ENCODE measurements at places on chromosomes 1 and 21.

GRCh38 chr1:174954073-174954460 is 45.7 kb upstream of the CACYBP start:
- DNase-seq: no peak

GRCh38 chr1:205062895-205063294 is 19.9 kb downstream of the CNTN2 start:
- DNase-seq: no peak

GRCh38 chr1:232538224-232538942 is 91.5 kb downstream of the SIPA1L2 start:
- DNase-seq: no peak

DNA sequence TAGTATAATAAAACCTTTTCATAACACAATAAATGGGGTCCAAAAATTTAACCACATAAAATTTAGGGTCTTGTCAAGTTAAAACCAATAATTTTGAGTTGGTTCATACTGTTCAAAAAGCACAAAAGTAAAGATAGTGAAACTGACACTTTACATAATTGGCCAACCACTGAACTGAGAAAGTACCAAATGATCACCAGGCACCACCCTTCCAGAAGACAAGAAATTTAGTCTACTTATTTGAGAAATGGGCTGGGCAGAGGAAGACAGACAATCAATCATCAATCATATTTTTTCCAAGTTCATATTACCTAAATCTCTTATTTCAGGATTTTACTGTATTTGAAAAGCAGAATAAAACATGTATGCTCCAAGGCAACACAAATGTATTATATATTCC is 6.5 kb upstream of the GOLPH3L start:
- no peak for DNase-seq

- peak; percentile 19 for DNase-seq
These were observed 184.6 kb upstream of the JUN start for GRCh38 chr1:58968360-58968952.

DNA sequence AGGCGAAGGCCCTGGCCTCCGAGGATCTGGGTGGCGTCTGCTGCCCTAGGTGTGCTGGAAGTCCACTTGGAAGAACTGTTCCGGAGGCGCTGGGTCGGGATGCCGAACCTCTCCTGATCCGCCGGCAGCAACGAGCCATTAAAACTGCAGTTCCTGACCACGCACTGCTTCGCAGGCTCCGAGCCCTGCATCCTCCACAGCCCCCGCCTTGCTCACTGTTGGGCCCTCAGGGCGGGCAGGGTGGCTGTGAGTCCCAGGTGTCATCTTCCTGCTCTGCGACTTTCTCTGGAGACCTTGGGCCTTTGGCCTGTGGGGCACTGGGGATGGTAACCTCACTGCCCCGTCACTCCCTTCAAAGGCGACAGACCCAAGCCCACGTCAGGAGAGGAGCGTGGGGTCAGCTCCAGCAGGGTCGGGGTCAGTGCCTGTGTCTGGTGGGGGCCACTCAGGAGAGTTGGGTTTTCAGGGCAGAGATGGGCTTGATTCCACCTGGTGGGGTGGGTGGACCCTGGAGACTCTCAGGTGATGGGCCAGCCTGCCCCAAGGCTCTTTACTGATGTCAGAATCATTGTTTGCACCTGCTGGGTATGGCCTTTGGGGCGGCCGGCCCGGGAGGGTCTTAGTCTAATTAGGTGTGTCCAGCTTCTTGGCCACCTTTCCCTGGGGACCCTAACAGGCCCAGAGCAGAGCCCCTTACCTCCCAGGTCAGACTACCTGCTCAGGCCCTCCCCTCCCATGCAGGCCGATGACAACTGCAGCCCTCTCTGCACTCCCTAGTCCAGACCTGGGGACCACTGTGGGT is 3.1 kb downstream of the PRXL2B start:
- no peak for DNase-seq

- DNase-seq: no peak
These were observed 64.3 kb upstream of the HOOK1 start for GRCh38 chr1:59750328-59751003.

- DNase-seq: no peak
These were observed 40.6 kb upstream of the DUSP10 start for GRCh38 chr1:221782477-221782876.

DNA sequence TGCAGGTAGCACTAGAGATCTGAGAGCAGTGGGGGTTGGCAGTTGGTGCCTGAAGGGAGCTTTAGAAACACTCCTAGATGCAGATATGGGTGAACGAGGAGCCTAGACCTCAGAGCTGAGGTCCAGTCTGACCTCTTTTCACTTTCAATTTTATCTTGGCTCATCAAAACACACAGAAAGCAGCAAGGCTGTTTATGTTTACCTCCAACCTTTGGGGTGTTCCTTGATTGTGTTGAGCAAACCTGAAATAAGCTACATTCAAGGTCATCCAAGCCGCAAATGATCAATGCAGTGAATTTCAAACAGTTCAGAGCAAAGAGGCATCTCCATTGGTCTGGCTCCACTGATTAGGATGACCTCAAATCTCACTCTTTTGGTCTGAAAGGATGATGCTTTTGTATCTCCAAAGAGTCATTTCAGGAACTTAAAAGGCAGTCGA is 1.3 kb downstream of the LY9 start:
- DNase-seq: no peak

DNA sequence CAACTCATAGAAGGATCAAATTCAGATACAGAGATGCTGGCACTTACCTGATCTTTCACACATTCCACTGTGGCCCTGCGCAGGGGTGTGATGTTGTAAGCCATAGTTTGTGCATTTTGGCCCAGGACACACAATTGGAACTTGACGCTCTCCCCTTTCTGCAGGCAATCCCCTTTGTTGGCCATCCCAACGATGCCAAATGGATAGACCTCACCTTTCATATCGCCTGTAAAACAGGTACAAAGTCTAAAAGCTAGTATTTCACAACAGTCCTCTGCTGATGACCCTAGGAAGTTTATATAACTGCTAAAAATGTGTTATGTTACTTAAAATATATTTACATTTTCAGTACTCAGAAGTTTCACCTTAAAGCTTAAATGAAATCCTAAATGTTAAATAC is 3.9 kb upstream of the NRAS start:
- DNase-seq: no peak

DNA sequence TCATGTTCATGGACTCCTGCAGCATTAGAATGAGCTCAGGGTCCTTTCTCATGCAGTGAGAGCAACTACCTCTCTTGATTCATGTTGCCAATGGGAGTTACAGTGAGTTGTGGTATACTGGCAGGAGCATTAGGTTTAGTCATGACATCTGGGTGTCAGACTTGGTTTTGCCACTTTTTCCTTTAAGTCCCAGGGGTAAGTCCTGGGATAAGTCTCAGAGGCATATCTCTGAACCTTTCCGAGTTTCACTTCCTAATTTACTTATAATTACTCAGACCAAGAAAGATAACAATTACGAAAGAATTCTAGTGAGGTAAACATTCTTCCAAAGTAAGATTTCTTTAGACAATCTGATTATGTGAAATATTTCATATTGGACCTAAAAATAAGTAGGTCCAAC is 606.0 kb downstream of the SMYD3 start:
- no peak for DNase-seq

- no peak for DNase-seq
These were observed 80.6 kb downstream of the TEX35 start for GRCh38 chr1:178593515-178593914.

- no peak for DNase-seq
These were observed 24.8 kb downstream of the CD101 start for GRCh38 chr1:117026361-117026760.

DNA sequence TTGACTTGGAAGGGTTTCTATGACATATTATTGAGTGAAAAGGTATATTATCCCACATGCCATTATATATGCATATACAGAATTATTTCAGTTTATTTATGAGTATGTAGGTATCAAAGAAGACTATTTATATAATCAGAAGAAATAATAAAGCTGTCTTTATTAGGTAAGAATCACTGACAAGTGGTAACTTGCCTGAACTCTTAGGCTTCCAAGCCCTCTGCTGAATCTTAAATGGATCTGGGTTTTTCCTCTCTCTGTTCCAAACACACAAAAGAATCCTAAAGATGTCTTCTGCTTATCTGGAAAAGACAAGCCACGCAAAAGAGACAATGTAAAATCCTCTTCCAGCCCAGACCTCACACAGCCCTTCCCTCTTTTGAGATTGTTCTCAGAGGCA is 14.9 kb upstream of the SEC16B start:
- DNase-seq: no peak

- DNase-seq: no peak
These were observed 78.2 kb upstream of the TENT5C start for GRCh38 chr1:117527566-117528102.

DNA sequence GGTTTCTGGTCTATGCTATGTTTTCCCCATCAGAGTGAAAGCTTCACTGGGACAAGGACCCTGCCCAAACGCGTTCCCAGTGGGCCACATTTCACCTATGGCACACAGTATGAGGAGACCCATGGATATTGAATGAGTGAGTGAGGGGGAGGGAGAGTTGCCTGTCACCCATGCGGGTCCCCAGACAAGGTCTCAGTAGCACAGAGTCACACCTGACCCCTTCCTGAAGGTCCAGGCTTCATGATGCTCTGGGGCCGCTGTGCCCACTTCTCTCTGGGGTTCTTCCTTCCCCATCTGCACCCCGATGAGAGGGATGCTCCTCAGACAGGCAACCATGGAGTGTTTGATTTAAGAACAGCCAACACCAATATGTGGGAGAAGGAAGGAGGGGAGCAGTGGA is 72.3 kb upstream of the CSF3R start:
- DNase-seq: no peak

DNA sequence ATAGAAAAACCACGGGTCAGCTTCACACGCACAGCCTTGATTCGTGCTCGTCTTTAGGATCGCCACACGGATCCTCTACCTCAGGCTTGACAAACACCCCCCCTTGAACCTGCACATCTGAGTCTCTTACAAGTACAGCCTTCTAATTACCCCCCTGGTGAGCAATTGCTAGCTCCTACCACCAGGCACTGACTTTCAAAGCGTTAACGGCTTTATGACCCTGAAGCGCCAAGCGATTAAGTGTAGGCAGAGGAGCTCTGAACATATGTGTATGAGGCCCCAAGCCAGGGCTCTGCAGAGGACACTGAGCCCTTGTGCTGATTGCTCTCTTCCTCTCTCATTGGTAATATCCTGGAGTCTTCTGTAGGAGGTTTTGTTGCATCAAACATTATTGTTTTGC is 55.7 kb upstream of the EPHA8 start:
- DNase-seq: no peak

DNA sequence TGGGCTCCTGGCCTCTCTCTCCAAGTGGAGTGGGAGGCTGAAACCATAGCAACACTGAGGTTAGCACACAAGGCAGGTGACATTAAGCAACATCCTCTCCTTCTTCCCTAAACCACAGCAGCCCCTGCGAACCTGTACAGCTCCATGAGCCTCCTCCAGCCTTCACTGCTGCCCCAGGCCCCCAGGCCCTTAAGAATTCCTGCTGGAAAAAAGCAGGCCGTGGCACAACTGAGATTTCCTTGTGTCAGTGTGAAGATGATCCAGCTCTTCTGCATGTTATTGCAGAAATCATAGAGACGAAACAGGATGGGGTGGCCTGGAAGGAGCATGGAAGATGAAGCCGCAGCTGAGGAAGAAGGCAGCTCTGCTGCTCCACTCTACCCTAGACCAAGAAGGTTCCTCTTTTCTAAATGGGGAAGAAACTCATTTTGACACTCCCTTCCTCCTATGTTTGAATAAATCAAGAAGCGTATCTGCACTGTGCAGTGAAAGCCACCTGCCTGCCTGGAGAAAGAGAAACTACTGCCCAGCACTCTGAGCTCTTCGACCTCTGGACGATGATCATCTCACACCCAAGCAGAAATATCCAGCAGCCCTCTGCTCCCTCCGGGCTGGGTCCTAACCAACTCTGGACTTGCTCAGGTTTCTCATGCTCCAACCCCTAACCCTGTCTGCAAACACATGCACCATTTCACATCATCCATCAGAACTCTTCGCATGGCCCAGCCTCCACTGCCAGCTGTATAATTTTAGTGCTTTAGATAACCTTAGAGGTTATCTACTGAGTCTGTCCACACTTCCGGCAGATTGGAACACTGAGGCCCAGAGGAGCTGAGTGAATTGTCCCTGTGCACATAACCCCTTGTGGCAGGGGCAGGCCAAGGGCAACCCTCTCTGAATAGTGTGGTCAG is 20.7 kb downstream of the SH3BP5L start:
- no peak for DNase-seq

DNA sequence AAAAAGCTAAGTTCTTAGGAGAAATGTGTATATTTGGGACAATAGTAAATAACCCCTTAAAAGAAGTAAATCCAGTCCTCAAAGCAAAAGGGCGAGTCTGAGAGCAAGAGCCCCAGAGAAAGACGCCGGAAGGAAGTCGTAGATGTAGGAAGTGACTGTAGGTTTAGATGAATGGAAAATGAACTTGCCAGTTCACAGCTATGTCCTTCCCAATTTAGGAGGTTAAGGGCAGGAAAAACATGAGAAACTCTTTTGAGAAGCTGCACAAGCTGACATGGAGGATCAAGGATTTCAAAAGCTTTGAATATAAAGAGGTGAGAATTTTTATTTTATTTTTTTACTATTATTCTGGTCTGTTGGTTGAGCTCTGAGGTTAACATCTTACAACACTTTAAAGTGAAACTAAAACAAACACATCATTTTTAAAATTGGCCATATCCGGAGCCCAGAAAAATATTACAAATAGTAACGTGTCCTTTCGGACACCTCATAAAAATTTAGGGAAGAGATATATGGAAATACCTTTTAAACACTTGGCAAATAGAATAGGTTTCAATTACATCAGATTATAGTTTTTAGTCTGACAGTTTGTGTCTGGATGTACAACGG is 1178.6 kb downstream of the MRPL39 start:
- DNase-seq: no peak

GRCh38 chr1:16900751-16901150 is 5.0 kb downstream of the RNU1-2 start:
- peak; percentile 18 for DNase-seq

DNA sequence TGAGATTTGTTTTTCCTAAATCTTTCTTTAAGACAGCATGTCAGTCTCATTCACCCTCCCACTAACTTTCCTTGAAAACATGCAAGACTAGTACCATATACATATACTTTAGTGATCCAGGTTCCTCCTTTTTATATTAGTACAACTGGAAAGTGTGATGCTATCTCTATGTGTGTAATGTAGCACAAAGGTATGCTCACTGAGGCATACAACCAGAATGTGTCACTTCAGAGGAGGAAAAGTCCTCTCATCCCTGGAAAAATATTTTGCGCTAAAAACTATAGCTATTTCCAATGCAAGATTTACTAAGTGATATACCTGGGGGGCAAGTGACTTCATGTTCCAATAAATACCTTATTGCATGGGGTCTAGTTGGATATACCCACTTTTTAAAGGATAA is 45.9 kb downstream of the BARHL2 start:
- peak; percentile 20 for DNase-seq

DNA sequence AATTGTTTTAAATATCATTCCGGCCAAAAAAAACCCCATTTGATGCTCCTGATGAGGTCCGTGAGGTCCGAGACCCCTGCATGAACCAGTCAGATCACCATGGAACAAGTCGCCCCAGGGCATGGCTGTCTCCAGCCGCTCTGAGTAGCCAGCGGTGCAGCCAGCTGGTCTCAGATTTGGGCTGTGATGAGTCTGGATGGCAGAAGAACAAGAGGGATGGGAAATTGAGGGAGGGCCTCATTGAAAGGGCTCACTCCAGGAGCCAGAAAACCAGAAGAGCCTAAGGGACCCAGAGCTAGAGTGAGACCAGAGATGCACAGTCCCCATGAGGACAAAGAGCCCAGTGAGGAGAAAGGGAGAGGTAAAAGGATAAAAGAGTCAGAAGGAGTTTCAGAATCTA is 174.0 kb downstream of the TOMM20 start:
- no peak for DNase-seq

GRCh38 chr21:28492127-28492526 is 500.6 kb downstream of the LTN1 start:
- DNase-seq: no peak
